Stimulated activated CD4-positive, alpha-beta T cell treated with anti-CD3 and anti-CD28 coated beads, TNF-alpha, amount 100 ng/mL, for 1 hour (primary cell): ENCODE measurements at places on chromosomes 11 and 22.

DNA sequence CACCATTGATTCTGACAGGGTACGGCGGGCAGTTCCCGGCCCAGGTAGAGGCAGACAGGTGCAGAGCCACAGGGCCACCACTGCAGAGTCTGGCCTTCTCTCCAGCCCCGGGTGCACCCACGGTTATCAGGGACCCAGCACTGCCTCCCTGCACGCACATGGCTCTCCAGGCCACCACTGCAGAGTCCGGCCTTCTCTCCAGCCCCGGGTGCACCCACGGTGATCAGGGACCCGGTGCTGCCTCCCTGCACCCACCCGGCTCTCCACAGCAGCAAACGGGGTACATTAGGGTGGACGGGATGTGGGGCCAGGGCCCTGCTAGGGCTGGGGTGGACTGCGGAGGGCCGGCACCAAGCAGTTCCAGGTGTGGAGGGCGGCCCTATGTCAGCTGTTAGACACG is 272.9 kb downstream of the BRD1 start:
- no peak for DNase-seq

- DNase-seq, result no peak
Observed at GRCh38 chr22:22427542-22428065, 80.9 kb downstream of the ZNF280B start.

GRCh38 chr22:33640900-33641299 is 279.4 kb downstream of the LARGE1 start:
- no peak for DNase-seq

DNA sequence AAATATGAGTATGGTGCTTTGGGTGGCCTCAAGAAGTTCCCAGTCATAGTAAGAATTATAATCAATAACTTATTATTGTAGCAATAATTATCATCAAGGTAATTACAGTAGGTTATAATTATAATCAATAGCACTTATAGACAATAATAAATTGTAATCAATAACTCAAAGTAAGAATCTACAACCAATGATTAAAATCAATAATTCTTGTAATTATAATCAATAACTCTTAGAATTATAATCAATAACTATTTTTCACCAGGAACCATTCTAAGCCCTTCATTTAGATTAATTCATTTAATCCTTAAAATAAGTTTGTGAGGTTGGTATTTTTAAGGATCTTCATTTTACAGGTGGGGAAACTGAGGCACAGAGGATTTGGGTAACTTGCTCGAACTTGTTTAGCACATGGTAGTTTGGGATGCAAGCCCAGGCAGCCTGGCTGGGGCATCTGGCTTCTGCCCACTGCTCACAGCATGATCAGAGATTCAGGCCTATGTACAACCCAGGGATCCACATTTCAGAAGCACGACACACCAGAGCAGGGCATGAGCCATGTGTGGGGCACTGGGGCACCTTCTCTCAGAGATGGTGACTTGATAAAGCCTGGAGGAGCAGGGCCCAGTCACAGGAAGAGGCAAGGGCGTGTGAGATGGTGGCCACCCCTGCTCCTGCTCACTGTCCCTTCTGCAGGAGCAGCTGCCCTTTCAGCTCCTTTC is 46.6 kb downstream of the SLC1A2 start:
- no peak for DNase-seq

- DNase-seq, result no peak
Observed at GRCh38 chr22:18145676-18146388, 4.1 kb upstream of the USP18 start.

DNA sequence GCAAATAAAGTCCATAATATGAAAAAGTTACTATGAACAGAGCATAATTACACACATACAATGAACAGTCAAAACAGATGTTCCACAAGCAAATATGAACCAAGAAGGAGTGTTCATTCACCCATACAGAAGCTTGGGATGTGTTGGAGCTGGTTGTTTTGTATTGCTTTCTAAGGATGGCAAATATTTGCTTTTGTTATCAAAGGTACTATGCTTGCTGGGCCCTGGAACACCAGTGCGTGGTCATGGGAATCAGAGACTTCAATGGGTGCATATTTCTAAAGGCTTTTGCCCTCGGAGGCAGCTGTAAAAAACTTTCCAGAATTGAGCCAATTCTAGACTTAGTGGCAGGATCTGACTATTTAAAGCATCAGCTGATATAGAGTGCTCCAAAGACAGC is 85.1 kb downstream of the BARX2 start:
- no peak for DNase-seq

DNA sequence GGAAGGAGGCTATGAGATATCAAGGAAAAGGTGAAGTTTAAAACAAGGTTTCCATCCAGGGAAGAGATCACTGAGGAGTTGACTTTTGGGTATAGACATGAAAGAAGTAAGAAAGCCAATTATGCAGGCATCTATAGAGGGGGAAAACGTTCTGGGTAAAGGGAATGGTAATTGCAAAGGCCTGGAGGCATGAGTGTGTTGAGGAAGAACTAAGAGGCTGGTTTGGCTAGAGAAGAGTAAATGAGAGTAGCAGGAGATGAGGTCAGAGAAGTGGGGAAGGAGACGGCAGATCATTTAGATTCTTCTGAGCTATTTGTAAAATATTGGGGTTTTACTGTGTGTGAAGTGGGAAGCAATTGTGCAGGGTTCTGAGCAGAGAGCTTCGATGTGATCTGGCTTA is 7.6 kb downstream of the ENDOD1 start:
- DNase-seq, result no peak

- DNase-seq, result no peak
Observed at GRCh38 chr11:116730601-116731000, 42.2 kb downstream of the BUD13 start.

GRCh38 chr11:134144744-134145143 is 75.9 kb downstream of the JAM3 start:
- DNase-seq, result no peak

GRCh38 chr11:118892514-118892913 is 8.8 kb downstream of the CXCR5 start:
- no peak for DNase-seq

DNA sequence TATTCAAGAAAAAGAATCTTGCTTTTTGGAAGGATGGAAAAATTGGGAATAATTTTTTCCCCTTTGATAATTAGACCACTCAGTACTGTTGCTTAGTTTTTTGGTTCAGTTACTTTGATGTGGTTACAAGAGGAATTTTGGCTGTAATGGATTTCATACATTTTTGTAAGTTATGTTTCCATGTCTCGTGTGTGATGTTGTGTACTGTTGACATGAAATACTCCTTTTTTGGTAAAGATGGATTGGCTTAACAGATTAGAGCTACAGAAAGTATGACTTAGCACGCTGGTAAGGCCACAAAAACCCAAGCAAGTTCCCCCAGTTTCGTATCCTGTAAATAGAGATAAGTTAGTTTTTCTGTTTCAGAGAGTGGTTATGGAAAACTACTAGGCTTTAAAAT is 11.9 kb downstream of the TBCEL start:
- DNase-seq, result no peak

DNA sequence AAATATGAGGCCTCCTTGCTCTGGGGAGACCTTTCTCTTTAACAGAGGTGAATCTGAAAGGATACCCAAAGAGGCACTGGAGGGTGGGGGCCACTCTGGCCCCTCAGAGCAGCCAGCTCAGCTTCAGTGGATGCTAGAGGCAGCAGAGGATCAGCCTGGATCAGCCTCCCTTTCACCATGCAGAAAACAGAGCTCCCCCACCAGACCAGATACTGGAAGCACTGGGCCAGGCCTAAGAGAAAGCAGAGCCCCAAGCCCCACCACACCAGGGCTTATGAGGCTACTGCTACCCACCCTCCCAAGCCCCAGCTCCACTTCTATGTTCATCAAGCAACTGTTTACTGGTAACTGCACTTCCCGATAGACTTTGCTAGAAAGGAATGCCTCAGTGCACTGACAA is 4.0 kb upstream of the SLC43A3 start:
- DNase-seq, result no peak

DNA sequence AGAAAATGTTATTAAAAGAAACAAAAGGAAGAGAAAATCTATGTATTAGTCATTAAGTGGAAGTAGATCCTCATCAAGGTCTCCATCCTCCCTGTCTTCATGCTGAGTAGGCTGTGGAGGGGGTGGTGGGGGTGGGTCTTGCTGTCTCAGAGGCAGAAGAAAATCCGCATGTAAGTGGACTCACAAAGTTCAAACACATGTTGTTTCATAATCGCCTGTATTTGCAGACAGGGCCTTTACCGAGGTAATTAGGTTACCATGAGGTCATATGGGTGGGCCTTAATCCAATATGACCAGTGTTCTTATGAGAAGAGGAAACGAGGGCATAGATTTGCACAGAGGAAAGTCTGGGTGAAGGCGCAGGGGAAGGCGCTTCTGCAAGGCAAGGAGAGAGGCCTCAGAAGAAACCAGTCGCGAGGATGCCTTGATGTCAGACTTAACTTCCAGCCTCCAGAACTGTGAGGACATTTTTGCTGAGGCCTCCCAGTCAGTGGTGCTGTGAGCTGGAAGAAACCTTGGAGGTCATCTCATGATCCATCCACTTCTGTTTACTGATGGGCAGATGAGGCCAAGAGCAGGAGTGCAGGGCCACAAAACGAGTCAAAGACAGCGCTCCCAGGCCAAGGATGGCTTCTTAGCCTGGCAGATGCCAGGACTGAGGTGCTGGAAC is 49.3 kb upstream of the THY1 start:
- no peak for DNase-seq

GRCh38 chr11:73760135-73760678 is 667 bp downstream of the RAB6A start:
- no peak for DNase-seq

DNA sequence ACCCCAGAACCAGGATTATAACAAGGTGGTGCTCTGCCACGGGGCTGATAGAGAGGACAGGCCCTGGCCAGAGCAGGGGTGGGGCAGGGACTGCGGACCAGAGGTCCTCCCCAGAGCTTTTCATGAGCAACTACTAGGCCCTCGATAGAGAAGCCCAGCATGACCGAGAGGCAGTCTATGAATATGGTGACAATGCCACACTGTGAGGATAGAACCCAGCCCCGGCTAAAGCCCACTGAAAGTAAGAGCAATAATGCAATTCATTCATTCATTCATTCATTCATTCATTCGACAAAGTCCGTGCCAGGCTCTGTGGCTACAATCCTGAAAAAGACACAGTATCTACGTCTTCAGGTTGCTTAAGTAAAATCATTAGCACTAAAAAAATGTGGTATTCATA is 35.6 kb upstream of the CD5 start:
- no peak for DNase-seq

DNA sequence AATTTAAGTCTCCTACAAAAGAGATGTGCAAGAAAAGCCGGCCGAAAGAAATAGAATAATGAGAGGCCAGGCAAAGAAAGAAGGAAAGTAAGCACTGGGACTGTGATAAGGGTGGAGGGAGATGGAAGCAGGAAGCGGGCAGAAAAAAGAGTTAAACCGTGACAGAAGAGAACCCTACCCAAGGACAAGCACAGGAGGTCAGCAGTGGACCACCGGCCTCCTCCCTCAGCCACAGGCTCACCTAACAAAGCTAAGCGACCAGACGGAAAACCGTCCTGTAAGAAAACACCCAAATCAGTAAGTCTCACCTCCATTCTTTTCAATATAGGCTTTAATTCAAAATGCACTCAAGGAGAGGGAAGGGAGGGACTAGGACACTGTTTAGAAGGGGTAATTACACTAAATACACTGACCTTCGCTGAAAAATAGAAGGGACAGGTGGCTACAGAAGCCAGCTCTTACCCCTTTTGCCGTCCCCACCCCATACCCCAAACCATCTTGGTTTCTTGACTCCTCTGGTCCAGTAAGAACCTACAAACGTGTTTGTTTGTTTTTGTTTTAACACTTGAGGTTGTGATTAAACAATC is 1.9 kb downstream of the FAM181B start:
- DNase-seq, result no peak

DNA sequence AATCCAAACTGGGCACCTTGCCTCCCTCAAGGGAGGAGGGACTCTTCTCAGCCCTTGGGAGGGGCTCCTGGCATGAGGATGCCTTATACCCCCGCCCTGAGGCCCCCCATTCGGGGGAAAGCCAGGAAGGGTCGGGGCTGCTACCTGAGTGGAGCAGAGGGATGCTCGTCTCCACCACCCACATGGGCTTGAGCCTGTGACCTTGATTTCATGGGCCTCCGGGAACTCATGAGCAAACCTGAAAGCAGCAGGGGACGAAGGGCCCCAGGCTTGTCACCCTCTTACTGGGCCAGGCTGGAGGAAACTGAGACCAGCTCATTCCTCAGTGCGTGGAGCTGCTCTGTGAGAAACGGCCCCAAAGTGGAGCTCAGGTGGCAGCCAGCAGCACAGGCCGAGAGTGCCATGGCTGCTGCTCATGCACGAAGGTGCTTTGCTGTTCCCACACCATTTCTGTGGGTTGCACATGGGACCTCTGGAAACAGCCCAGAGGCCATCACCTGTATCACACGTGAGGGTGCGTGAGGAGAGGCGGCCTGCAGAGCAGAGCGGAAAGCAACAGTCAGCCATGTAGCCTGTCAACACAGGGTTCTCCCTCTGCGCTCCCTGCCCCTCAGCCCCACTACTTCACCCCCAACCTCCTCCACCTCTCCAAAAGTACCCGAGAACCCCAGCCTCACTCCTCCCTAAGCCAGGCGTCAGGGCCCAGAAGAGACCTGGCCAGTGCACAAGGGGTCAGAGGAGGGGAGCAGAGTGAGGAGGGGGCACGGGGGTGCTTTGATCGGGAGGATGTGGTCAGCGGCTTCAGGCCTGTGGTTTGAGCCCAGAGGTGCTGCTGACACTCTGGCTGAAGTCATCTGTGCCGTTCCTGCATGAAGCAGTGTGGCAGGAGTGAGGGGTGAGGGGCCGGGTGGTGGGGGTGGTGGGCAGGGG is 14.1 kb upstream of the IL2RB start:
- no peak for DNase-seq

DNA sequence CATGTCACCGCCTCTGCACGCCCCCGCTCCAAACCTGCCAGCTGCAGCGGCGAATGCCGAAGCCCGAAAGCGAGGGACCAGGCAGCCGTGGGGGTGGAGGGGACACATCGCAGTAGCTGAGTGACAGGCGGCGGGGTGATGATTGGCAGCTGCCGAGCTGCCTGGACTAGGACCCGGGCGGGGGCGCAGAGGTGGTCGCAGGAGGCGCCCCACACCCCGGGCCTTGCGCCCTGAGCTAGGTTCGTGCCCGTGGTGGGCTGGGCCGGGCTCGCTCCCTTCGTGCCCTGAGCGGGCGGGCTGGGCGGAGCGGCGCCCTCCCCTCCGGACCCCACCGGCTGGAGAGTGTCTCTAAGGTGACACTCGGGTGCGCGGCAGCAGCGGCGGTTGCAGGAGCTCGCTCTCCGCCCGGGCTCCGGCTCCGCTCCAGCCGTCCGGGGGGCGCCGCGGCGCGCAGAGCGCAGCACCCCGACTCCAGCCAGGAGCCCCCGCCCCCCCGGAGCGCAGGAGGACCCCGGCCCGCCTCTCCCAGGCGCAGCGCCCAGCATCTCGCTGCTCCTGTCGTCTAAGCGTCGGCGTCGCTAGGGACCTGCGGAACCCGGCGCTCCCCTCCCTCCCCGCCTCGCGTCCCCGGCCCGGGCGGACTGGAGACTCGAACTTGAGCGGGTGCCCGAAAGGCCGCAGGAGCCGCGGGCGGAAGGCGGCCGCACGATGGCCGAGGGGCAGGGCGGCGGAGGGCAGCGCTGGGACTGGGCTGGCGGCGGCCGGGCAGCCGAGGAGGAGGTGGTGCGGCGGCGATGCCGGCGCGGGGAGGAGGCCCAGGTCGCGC is 14.5 kb upstream of the DGKZ start:
- DNase-seq, result no peak

- DNase-seq, result no peak
Observed at GRCh38 chr11:32897103-32897502, 4.5 kb downstream of the QSER1 start.

GRCh38 chr11:110833033-110833484 is 120.8 kb upstream of the ARHGAP20 start:
- DNase-seq, result no peak
